ENCODE measurements at places on chromosomes 2 and 18.

- no peak overlapping the region for H3K4me3 ChIP-seq
- H3K27me3 ChIP-seq = no peaks in the 10 kb centered on the region
- no peaks in the 10 kb centered on the region for H3K4me1 ChIP-seq
- H3K27ac ChIP-seq = no peak overlapping the region
Measured at GRCh38 chr18:35797948-35798347, 174.5 kb upstream of the RMP24 start.

GRCh38 chr2:170218931-170219330, 41.0 kb downstream of the MYO3B start:
- H3K4me1 ChIP-seq = peaks cover 5% of the 10 kb centered on the region
- DNase-seq = no peak
- H3K4me3 ChIP-seq = no peak overlapping the region

DNA sequence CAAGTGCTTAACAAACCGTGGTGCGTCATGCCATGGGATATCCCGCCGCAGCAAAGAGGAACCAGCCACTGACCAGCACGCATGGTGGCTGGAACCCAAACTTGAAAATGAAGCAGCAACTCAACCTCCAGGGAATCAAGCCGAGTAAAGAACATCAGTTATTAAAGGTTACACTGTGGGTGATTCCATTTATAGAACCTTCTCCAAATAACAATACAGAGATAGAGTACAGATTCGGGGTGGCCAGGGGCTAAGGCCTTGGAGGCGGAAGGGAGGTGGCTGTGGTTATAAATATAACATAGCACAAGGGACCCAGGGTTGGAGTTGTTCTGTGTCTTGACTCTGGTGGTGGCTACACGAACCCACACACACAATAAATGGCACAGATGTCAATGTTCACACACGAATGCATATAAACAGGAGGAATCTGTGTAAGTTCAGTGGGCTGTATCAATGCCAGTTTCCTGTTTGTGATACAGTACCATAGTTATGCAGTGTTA, 123.1 kb downstream of the EIPR1 start:
- no peaks in the 10 kb centered on the region for H3K36me3 ChIP-seq
- H3K4me3 ChIP-seq = no peak overlapping the region
- no peak overlapping the region for H3K27ac ChIP-seq
- no peaks in the 10 kb centered on the region for H3K4me1 ChIP-seq

GRCh38 chr2:161327582-161327981, 19.4 kb downstream of the PSMD14 start:
- no peak for DNase-seq
- no peaks in the 10 kb centered on the region for H3K27me3 ChIP-seq
- H3K4me3 ChIP-seq = no peak overlapping the region
- H3K4me1 ChIP-seq = no peaks in the 10 kb centered on the region

DNA sequence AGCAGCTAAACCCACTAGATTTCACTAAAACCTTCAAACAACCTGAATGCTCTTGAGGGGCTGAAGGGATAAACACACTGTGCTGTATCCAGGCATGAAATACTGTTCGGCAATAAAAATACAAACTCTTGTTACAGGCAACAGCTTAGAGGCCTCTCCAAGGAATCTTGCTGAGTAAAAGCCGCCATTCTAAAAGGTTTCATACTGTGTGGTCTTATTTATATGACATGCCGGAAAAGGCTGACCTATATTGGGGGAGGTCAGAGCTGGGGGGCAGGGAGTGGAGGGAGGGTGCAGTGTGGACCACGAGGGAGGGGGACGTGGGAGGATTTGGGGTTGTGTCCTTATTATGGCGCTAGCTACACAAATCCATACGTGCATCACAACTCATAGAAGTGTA, 136.2 kb downstream of the MBP start:
- no peaks in the 10 kb centered on the region for H3K36me3 ChIP-seq
- H3K27ac ChIP-seq = no peak overlapping the region
- no peaks in the 10 kb centered on the region for H3K4me1 ChIP-seq
- no peak overlapping the region for H3K4me3 ChIP-seq
- H3K27me3 ChIP-seq = no peaks in the 10 kb centered on the region
- DNase-seq = no peak

DNA sequence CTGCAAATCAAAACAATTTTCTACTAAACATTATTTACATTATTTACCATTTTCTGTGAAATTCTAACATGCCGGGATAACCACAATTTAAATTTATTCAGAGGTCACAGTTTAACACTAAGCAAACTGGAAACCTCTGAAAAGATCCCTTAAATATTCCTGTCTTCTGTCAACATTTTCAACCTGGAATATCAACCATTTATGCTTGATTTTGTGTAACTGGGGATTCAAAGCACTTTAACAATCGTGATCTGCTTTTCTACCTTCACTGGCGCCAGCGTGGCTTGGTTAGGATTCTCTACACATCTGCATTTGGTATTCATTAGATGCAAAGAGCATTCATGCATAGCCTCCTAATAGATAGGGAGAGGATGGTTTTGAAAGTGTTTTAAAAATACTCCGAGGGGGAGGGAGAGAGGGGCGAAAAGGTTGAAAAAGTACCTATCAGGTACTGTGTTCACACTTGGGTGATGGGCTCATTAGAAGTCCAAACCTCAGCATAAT, 59.9 kb upstream of the RAB12 start:
- no peaks in the 10 kb centered on the region for H3K27me3 ChIP-seq
- no peak for DNase-seq
- H3K4me1 ChIP-seq = no peaks in the 10 kb centered on the region
- no peaks in the 10 kb centered on the region for H3K36me3 ChIP-seq
- no peak overlapping the region for H3K4me3 ChIP-seq
- H3K27ac ChIP-seq = no peak overlapping the region

GRCh38 chr2:79952616-79953015, 351.9 kb downstream of the LRRTM1 start:
- no peaks in the 10 kb centered on the region for H3K4me1 ChIP-seq
- H3K4me3 ChIP-seq = no peak overlapping the region
- H3K27ac ChIP-seq = no peak overlapping the region
- no peaks in the 10 kb centered on the region for H3K36me3 ChIP-seq
- no peak for DNase-seq

- peaks cover 10% of the 10 kb centered on the region for H3K4me1 ChIP-seq
- H3K27me3 ChIP-seq = no peaks in the 10 kb centered on the region
- no peak for DNase-seq
- peak overlapping the region; percentile 66 for H3K4me3 ChIP-seq
Measured at GRCh38 chr18:48541747-48542400, 3.0 kb downstream of the CTIF start.

DNA sequence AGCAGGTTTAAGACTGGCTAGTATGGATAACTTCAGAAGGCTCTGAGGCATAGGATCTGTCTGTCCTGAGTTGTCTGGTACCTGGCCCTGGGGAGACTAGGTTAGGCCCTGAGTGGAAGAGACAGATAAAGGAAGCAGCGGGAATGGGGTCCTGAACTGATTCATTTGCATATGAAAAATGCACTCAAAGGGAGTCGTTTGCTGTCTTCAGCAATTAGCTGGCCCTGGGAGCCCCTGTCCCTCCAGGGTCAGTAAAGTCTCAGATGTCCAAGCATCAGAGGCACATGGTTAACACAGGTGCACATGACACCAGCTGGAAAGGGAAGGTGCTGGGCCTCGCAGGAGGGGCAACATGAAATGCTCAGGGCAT, 172.4 kb downstream of the ACOXL start:
- no peaks in the 10 kb centered on the region for H3K4me1 ChIP-seq
- no peak for DNase-seq
- no peaks in the 10 kb centered on the region for H3K27me3 ChIP-seq
- no peaks in the 10 kb centered on the region for H3K36me3 ChIP-seq

All from prostate gland (tissue), 2 donors.